ENCODE measurements at places on chromosomes 5 and 9. TPM values are rescaled to one million over a fixed set of nuclear protein-coding genes. Genes with fewer than 3 reads are reported as not detected.

The NMUR2 gene
- not detected for total RNA-seq

The SPRY4 gene
- total RNA-seq, result 8.4 TPM

DNA sequence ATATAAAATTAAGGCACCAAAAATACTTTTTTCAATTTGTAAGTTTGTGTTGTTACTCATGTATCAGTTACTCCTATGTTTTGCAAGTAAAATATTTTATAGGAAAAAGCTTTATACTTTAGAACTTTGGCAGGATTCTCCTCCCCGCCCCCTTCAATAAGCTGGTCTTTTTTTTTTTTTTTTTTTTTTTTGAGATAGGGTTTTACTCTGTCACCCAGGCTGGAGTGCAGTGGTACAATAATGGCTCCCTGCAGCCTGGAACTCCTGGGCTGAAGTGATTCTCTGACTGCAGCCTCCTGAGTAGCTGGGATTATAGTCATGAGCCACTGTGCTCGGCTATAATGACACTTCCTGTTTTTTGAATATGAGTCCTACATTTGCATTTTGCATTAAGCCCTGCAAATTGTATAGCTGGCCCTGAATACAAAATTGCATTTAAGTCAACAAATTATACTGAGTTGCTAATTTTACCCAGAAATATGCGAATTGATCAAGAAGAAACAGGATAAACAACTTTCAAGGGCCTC, 192.9 kb downstream of the PIK3R1 start:
- no peak for DNase-seq

The SLC36A1 gene
- total RNA-seq, result 20.2 TPM

GRCh38 chr9:106922026-106922425, 59.1 kb downstream of the ZNF462 start:
- DNase-seq, result no peak

- DNase-seq, result no peak
Observed at GRCh38 chr9:12604164-12604821, 88.9 kb upstream of the TYRP1 start.

DNA sequence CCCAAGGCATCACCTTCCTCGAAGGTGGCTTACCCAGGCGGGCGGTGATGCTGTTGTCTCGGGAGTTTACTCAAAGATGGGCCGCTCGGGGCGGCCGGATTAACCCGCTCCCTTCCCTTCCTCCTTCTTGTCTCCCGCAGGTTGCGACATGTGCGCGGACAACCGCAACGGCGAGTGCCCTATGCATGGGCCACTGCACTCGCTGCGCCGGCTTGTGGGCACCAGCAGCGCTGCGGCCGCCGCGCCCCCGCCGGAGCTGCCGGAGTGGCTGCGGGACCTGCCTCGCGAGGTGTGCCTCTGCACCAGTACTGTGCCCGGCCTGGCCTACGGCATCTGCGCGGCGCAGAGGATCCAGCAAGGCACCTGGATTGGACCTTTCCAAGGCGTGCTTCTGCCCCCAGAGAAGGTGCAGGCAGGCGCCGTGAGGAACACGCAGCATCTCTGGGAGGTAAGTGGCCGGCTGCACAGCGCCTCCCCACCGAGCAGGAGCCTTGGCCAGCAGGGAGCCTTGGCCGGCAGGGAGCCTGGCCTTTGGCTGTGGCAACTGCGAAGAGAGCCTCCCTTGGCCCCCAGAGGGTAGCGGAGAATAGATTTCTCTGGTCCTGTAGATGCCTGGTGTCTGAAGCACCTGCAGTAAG, 10.6 kb downstream of the PRDM6 start:
- no peak for DNase-seq

DNA sequence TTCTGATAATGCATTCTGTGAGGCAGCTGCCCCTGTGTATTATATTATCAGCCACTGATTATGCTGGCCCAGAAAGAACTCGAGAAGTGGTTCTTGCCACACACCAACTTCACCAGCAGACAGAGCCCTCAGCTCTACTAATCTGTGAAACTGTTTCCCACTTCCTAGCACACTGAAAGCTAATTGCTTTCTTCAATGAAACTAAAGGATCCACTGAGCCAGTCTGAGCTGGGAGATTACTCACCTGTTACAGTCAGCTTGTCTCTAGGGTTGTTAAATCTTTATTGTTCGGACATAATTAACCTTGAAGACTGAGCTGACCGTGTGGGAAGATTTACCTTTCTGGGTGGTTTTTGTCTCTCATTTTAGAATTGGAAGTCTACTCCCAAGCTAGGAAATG, 263.2 kb downstream of the KCTD16 start:
- no peak for DNase-seq

Data from colonic mucosa (tissue), 4 donors.